ENCODE measurements at places on chromosomes 4 and X. TPM values are rescaled to one million over a fixed set of nuclear protein-coding genes. Genes with fewer than 3 reads are reported as not detected.

KLHL4 gene
- total RNA-seq = 0.23 TPM

CCDC158 gene
- total RNA-seq = not detected

NAT8L gene
- total RNA-seq = 0.40 TPM

PABPC1L2B gene
- not detected for total RNA-seq

NHSL2 gene
- total RNA-seq = 2.2 TPM

PCSK1N gene
- total RNA-seq = 0.93 TPM

F8A2 gene
- total RNA-seq = not detected

CCDC110 gene
- total RNA-seq = not detected

CYP2U1 gene
- total RNA-seq = 2.1 TPM

ESX1 gene
- not detected for total RNA-seq
